ENCODE measurements at places on chromosomes 3 and 15.

DNA sequence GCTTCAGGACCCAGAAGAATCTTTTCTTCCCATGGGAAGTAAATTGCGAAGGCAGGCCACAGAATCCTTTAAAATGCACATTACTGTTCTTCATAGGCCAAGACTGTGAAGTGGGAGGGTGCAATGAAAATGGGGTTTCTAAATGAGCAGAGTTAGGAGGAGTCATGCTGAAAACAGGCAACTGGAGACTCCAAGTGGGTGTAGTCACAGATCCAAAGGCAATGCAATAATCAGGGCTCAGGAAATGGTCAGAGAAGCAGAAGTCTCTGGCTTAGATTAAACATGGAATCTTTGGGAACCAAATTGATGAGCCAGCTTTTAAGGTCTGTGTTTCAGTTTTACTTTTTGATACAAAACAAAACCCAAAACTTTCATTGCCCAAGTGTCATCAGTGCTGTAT lies 37.6 kb downstream of the HHLA2 start:
- no peak for DNase-seq

DNA sequence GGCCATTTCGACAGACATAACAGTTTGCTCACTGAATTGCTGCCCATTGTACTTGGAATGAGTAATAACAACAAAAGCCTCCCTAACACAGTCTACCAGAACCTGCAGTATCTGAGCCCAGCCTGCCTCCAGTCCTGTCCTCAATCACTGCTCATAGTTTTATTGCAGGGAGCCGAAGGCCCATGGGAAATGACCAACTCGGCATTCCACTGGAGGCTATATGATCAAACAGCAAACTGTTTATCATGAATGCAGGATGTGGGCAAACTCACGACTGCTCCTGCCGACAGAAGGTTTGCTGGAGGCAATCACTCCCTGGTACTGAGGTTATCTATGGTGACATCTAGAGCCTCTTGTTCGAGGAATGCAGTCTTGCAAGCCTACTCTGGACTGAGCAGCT lies 46.3 kb downstream of the LSM3 start:
- DNase-seq: no peak

GRCh38 chr3:143850877-143851276 lies 2.6 kb upstream of the SLC9A9 start:
- DNase-seq: no peak

GRCh38 chr3:50660386-50660785 lies 14.3 kb upstream of the DOCK3 start:
- DNase-seq: no peak

DNA sequence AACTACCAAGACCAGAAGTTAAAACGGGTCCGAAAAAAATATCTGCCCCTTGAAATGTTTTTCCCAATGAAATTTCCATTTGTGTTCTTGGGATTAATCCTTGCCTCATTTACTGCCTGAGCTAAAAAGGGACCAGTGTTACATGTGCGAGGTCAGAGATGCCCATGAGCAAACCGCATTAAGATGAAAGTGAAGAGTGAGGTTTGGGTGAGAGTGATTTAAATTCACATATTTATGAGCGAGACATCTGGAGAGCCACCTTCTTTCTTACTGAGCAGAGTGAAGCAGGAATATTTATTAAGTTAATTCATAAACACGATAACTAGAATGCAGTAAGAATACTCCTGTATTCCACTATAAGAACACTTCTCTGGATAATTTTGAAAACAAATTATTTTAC lies 41.3 kb downstream of the SRP14 start:
- DNase-seq: no peak

Measured in ovary (tissue), 10 donors.